Putamen (tissue), 1 donor: ENCODE measurements at places on chromosomes 3 and 15.

DNA sequence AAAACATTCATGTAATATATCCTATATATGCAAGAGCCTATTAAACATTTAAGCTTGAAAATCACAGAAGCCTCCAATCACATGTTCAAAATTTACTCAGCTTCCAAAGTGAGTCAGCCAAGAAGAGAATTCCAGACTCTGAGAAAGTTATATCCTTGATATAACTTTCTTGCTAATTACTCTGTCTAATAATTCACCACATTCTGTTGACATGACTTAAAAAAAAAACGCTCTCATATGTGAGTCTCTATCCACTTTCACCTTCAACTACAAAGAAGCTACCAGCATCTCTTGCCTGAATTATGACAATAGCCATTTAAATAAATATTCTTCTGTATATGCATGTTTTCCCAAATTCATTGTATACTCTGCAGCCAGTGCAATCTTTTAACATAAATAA lies 1116.3 kb upstream of the CADM2 start:
- DNase-seq, result no peak

- no peak for DNase-seq
These were observed 17.4 kb downstream of the CSPG4 start for GRCh38 chr15:75695220-75695619.

DNA sequence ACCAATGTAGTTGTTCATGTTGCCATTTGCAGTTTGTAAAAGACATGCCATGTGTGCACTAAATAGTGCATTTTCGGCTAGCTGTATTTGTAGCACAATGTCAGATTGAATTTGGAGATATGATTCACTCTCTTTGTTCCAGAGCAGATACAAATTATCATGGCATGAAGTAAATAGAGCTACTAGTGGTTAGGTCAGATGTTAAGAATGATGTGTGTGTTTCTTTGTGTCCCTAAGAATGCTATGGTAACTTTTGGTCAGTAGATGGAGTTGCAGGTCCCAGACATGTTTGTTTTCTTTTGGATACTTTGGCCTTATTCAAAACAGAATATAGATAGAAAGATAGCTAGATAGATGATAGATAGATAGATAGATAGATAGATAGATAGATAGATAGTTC lies 595.8 kb downstream of the NLGN1 start:
- DNase-seq, result peak; percentile 45

GRCh38 chr3:169137943-169138342 lies 525.6 kb downstream of the MECOM start:
- DNase-seq, result no peak

DNA sequence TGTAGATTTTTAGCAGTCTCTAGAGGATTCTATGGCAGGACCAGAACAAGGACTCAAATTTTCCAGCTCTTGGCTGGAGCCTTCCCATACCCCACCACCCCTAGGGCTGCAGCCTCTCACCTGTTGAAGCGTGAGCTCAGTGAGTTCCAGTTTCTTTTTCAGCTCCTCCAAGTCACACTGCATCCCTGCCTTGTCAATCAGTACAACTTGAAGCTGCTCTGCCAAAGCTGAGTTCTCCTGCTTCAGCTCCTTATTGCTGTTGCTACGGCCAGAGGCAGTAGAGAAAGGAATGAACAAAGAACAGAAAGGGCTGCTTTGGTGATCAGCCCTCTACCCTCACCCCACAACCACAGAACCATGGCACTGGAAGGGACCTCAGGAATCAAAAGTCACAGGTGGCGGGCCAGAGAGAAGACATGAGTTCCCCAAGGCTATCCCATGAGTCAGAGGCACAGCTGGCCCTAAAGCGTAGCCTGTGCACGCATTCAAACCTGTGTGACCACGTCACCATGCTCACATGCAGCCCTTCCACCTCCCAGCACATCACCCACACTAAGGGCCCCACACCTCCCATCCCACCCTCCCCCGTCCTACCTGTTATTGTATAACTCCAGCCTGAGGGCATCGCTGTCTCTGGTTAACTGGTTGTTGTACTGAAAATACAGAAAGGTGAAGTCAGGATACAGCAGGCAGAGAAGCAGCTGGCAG lies 83.3 kb upstream of the C2CD4B start:
- no peak for DNase-seq

GRCh38 chr3:49879721-49880120 lies 10.0 kb upstream of the CAMKV start:
- no peak for DNase-seq

DNA sequence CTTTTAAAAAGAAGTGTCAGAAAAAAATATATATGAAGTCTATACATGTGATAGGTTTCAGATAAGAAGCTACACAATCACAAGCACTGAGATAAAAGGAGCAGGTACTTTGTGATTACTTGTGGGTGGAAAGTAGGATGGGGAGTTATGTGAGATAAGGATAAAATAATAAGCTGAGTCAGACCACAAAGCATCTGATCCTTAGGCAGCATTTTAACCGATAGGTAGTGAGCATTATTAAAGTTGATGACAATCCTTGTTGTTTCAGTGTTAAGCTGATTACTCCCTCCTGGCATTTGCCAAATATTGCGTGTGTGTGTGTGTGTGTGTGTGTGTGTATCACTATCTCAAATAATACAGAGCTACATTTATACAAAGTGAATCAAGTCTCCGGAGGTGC lies 483.1 kb downstream of the NAALADL2 start:
- DNase-seq, result no peak

- DNase-seq, result no peak
These were observed 129.2 kb upstream of the IL12A start for GRCh38 chr3:159859424-159859823.

- DNase-seq, result no peak
These were observed 166.6 kb downstream of the TLE3 start for GRCh38 chr15:69931156-69931555.

GRCh38 chr15:62505762-62506161 lies 340.7 kb upstream of the C2CD4B start:
- no peak for DNase-seq

DNA sequence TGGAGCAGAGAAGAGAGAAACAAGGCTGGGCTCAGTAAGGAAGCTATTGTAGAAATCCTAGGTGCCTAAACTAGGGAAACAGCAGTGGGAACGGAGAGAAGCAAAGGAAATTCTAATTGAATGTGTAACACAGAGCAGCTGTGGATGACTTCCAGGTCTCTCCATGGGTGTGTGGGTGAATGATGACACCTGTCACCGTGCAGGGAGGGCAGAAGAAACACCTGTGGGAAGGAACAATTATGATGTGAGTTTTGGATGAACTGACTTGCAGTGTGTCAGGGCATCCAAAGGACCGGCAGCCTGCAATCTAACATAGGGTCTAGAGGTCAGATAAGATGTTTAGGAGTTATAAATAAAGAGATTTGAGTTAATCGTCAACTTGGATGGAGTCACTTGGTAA lies 144.2 kb downstream of the RYR3 start:
- peak; percentile 73 for DNase-seq

DNA sequence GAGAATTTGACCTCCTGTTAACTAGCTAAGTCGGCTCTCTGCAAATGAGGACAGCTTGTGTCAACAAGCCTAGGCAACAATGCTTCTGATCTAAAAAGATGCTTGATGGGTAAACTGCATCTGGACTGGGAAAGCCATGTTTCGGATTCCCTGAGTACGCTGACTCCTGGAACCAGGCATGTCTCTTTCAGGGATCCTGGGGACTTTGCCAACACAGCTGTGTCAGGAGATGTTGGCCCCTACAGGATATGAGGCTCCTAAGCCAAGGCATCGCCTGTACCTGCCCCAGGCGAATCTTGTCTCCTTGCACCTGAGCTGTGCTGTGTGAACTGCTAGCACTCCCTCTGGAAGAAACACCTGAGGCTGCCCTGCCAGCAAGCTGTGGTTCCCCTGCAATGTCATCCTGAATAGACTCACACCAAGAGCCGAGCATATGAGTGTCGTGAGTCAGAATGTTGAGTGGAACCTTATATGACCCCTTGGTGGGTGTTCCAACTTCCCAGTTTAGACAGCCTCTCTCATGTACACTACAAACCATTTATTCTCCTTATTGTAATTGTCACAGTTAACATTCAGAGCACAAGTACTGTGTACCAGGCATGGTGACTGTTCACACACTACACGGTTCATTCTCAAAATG lies 17.0 kb downstream of the EOGT start:
- DNase-seq, result no peak

GRCh38 chr15:66905954-66906353 lies 159.4 kb upstream of the SMAD3 start:
- DNase-seq, result no peak

GRCh38 chr15:88454236-88454635 lies 13.0 kb downstream of the MRPL46 start:
- DNase-seq, result no peak

DNA sequence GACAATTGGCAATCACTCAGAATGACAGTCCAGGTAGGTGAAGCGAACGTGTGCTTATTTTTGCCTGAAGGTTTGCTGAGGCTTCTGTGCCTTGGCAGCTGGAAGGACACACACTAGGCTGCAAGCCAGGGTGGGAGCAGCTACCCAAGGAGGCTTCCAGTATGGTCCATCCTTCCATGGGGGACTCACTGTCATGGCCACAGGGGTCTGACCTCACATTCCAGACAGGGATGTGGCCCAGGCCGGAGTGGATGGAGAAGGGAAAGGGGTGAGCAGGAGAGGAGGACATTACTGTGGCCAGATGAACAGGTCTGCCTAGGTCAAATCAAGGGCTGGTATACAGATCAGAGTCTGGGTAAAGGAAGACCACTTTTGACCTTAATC lies 247.7 kb downstream of the ADAMTS17 start:
- DNase-seq, result no peak

DNA sequence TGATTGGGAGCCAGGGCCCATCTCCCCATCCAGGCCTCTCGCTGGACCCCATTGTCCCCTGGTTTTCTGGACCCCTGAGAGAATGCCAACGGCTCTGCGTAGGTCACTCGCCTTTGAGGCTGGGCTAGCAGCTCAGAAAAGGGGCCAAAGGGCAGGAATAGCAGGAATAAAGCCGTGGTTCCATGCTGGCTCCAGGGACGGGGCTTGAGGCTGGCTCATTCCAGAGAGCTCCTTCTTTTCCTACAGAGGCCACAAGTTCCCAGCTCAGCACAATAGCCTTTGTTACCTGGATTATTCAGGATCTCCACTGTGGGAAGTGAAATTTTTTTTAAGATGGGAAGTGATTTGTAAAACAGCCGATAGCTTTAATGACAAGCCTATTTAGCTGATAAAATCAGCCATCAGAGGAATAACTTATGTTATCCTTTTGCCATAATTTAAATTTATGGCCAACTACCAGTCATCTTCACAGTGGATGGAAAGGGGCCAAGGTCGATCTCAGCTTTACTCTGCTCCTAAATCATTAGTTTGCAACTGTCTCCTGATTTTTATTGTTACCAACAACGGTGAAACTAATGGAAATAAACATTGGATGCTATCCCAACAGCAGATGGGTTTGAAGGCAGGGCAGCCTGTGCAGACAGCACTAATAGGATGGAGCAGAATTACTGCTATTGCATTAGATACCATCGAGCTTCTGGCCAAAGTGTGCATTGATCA lies 124.3 kb downstream of the TMEM266 start:
- DNase-seq, result no peak

DNA sequence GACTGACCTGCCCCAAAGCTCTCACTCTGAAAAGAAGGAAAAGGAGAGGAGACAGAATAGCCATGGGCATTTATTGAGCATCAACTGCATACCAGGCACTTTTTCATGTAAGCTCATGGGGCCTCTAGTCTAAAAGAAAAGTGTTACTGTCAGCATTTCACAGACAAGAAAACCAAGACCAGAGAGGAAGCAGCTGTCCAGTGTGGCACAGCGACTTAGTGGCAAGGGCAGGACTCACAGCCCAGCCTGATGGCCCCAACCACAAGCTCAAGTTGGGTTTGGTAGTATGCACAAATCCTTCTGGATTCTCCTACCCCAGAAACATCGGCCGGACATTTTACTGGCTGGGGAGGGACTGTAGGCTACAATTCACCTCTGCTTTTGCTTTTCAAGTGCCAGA lies 5.8 kb downstream of the EFCC1 start:
- DNase-seq, result no peak

DNA sequence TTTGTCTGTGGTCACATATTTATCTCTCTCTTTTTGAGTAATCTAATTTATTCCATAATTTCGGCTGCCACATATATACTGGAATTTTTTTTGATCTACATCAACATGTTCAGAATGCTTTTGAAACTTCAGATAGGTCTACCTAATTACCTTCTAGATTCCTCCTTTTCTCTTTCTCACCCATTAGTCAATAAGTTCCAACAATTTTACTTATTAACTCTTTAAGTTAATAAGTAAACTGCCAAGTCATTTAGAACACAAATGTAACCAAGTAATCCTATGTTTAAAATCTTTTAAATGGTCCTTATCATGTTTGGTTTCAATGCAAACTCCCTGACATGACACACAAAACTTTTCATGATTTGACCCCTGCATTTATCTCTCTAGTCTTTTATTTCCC lies 410.5 kb downstream of the UNC13C start:
- DNase-seq, result no peak

- no peak for DNase-seq
These were observed 320.7 kb downstream of the ZNF621 start for GRCh38 chr3:40845447-40845846.

DNA sequence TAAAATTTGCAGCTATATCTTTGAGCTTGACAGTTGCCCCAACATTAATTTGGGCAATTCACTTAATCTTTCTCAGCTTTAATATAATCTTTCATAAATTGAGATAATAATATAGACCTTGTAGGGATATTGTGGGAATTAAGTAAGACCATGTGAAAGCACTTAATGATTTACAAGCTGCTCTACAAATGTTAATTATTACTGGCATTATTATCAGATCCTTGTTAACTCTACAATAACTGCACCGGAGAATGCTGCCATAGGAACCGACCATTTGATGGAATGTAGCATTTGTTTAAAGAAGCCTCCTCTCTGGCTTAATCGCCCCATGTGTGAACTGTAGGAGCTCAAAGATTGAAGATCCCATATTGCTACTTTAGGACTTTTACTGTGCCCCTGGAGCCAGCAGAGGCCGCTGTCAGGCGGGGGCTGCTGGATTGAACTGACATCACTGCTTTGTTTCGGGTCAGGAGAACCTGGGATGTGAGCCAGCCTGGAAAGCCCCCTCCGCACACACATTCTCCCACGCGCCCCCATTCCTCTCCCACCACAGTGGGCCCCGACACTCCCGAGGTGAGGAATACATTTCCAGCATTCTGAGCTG lies 154.2 kb upstream of the TNIK start:
- DNase-seq, result peak; percentile 30

DNA sequence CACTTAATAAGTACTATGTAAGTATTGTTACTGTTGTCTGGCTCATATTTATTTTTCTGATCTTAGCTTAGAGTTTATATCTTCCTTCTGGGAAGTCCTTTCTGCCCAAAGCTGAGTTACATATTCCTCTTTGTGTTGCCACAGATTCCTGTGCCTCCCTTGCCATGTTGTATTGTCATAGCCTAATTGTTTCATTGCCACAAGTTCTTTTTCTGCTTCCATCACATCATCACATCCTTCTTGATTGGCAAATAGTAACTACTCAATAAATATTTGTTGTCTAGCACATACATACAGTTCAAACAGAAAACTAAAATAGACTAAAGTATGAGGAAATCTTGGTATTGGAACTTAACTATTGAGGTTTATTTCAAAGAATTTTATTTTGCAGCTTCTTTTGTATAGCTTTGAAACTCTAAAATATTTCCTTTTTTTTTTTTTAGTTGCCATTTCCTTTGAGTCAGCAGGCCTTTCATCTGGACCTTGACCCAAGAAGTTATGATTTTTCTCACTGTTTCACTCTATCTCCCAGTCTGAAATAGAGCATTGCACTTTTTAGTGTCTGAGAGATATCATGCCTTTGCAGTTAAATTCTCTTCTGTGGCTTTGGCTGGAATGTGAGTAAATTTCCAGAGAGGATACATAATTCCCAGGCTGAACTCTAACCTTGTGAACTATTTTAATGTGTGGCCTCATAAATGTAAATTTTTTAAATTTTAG lies 98.2 kb downstream of the ZNF609 start:
- DNase-seq, result no peak
